Fibroblast of skin of right biceps (primary cell): ENCODE measurements at places on chromosomes 2 and 18.

GRCh38 chr2:72112401-72112800, 35.3 kb downstream of the CYP26B1 start:
- DNase-seq: peak; percentile 78

DNA sequence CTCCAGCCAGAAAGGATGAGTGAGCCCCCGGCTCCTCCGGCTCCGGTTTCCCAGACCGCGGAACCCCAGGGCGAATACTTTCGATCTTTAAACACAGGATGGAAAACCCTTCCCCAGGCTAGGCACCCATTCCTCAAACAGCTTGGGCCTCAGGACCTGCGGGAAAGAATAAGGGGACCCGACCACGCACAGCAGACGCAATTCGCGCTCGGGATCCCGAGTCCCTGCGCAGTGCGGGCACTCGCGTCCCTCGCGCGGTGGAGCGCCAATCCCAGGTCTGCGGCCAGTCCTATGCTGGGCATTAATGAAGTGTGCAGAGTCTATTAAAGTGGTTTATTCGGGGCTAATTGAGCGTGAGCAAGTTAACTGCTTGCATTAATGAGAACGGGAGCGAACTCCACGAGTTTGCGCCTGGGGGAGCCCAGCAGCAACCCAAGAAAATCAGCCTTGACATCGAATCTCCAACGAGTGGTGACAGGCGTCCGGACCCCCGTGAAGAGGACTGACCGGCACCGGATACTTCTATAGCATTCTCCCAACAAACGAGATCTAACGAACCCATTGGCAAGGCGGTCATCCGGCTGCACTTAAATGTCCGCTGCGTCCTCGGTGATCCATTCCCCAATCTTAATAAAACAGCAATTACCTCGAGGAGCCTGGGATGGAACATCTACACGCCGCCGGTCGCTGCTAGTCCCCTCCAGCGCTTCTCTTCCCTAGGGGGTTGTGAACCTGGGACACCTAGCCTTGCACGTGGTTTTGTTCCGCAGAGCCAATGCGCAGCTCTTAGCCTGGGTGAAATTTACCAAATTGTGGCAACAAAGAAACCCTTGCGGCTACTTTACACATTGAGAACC, 1.6 kb downstream of the OSR1 start:
- peak; percentile 26 for DNase-seq

- peak; percentile 17 for DNase-seq
These were observed 255.3 kb upstream of the AGAP1 start for GRCh38 chr2:235238537-235238936.

- no peak for DNase-seq
These were observed 125.3 kb upstream of the KLF7 start for GRCh38 chr2:207290833-207291624.

DNA sequence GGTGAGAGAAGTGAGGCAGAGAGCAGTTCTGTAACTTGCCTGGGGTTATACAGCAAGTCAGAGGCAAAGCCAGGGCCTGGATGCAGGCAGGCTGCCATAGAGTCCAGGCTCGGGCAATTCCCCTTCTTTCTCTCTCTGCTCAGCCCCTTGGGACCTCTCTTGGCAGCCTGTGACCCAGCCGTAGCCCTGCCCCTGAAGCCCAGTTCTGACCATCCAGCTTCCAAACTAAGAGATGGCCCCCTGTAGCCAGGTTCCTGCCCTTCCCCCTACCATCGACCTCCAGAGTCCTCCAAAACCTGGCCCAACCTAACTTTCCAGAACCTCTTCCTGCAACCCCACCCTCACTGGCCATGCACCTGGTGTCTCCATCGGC, 201.2 kb downstream of the CTIF start:
- no peak for DNase-seq

- DNase-seq: no peak
These were observed 143.6 kb downstream of the CCDC148 start for GRCh38 chr2:158312981-158313380.

DNA sequence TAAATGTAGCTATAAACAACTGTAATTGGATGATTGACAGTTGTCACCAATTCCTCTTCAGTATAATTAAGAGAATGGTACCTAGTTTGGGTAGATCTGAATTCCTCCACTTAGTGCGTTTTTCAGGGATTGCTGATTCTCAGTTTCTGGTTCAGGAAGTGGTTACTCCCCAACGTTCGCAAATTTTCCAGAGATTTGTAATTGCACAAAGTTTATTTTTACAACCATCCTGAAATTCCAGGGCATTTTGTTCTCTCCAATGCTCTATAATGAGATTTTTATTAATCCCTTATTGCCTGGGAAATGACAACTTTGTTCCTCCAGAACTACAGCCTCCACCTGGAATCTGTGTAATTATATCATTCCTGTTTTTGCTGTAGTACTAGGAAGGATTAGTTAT, 710.6 kb upstream of the ZEB2 start:
- peak; percentile 60 for DNase-seq

GRCh38 chr18:12154361-12154760, 60.7 kb downstream of the ANKRD62 start:
- DNase-seq: no peak
